NCI-H1436 (cell line): ENCODE measurements at places on chromosomes 7 and 10.

DNA sequence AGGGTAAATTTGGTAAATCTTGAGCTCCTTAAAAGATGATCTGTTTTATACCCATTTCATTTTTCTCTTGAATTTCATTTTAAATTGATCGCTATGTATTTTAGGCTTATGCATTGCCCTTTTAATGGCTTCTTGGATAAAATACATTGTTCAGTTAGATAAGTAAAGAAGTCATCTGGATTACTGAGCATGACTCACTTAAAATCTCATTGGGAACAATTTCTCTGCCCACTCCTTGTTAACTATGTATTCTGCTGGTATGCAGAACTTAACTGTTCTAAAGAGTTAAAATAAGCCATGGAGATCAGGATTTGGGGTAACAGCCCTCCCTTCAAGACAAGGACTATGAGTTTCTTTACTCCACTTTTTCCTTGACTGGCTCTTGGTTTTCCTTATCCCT is 134.2 kb downstream of the SND1 start:
- no peak for DNase-seq

- no peak for DNase-seq
Observed at GRCh38 chr10:93434991-93435491, 47.1 kb downstream of the MYOF start.

DNA sequence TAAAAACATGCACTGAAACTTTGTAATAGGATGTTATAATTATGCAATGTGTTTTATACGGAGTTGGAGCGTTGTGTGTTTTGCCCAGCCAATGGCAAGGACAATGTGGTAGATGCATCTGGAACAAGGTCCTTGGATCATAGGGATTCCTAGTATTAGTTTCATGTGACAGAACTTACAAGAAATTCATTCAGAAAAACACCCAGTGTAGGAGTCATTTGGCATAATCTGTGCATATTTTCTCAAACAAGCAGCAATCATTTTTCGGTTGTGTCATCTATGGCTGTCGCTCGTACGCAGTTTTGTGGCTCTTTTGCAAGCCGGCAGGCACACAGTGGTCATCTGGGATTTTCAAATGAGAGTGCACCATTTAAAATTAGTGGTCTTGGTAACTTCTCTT is 19.8 kb downstream of the CREB5 start:
- DNase-seq, result no peak

DNA sequence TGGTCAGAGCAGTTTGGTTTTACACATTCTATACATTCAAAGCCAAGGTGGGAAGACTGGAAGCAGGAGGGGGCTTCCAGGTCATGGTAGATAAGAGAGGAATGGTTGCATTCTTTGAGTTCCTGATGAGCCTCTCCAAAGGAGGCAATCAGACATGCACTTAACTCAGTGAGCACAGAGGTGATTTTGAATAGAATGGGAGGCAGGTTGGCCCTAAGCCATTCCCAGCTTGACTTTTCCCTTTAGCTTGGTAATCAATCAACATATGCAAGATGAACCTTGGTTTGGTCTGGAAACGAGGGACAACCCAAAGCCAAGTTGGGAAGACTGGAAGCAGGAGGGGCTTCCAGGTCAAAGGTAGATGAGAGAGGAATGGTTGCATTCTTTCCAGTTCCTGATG is 31.4 kb downstream of the TCERG1L start:
- DNase-seq, result no peak

- no peak for DNase-seq
Observed at GRCh38 chr10:88980247-88980646, 10.4 kb upstream of the FAS start.

GRCh38 chr10:73781879-73782748 is at the start of gene CHCHD1:
Gene CHCHD1 (plus strand): TSS chr10:73782048. CDS start chr10:73782076, 28 bp downstream.
- DNase-seq, result peak; percentile 79

- peak; percentile 86 for DNase-seq
Observed at GRCh38 chr10:23070913-23071218, 24.5 kb upstream of the MSRB2 start.

- no peak for DNase-seq
Observed at GRCh38 chr7:26437003-26437532, 145.4 kb downstream of the SNX10 start.

DNA sequence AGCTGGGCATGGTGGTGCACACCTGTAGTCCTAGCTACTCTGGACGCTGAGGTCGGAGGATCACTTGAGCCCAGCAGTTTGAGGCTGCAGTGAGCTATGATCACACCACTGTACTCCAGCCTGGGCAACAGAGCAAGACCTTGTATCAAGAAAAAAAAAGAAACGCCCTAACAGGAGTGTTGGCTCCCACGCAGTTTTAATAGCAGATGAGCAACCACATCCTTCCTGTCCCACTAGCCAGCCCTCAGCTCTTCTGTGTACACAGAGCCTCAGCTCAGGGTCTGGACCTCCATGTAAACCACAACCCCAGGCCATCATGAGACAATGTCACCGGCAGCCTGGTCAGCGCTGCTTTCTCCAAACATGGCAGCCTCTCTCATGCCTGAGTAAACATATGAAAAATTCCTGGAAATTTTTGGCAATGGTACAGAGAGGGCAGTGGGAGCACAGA is 108.2 kb downstream of the PIP4K2A start:
- DNase-seq, result no peak
